Fibroblast of skin of left biceps (primary cell): ENCODE measurements at places on chromosomes 5 and 9.

DNA sequence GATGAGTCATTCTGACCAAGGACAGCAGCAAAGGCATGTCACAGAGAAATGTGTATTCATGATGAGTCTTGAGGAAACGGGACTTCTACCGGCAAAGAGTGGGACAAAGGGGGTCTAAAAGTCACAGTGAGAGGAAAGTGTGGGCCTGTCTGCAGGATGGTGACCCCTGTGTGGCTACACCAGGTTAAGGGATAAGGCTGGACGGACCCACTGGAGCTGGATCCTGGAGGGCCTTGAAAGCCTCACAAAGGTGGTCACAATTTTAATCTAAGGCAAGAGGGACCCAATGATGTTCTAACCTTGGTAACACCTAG, 176.5 kb downstream of the CDK5RAP2 start:
- DNase-seq = no peak

DNA sequence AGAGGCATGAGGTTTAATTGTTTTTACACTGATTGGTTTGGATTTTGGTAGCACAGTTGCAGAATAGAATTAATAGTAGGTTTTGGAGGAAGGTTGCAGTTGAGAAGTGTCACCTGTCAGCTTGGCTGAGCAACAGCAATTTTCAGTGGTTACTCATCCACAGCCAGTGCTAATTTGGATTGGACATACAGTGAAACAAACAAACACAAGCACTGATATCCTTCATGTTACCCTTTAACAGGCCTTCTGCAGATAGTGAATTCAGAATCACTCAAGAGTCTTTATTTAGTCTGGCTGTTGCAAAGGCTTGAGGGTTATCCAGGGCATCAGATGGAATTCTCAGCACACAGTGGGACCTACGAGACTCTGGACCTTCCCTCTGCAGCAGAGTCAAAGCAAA, 31.8 kb upstream of the POU4F3 start:
- no peak for DNase-seq

DNA sequence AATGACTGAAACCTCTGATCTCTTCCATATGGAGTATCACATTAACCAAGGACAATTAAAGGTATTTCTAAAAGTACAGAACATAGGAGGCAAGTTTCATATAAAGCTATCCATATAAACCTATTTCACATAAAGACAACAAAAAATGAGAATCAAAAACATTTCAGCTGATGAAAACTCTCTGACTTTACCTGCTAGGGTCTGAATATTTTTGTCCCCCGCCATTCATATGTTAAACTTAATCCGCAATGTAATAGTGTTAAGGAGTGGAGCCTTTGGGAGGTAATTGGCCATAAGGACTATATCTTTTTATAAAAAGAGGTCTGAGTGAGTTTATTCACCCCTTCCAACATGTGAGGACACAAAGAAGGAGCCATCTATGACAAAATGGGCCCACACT, 788.5 kb downstream of the DTWD2 start:
- no peak for DNase-seq

- DNase-seq = no peak
Observed at GRCh38 chr5:58378613-58379390, 81.1 kb downstream of the PLK2 start.

GRCh38 chr5:131615957-131616356, 19.1 kb downstream of the RAPGEF6 start:
- DNase-seq = no peak

- DNase-seq = no peak
Observed at GRCh38 chr9:23586906-23587305, 239.1 kb downstream of the ELAVL2 start.

- DNase-seq = no peak
Observed at GRCh38 chr5:43097701-43098449, 22.8 kb upstream of the ZNF131 start.

- no peak for DNase-seq
Observed at GRCh38 chr9:34630402-34631154, 1.7 kb upstream of the ARID3C start.
